ENCODE measurements at places on chromosomes 7 and 10. TPM values are rescaled to one million over a fixed set of nuclear protein-coding genes. Genes with fewer than 3 reads are reported as not detected.

The CALML5 gene
- not detected for total RNA-seq

The RABGEF1 gene
- total RNA-seq = 19.1 TPM

The NANOS1 gene
- 0.72 TPM for total RNA-seq

The PRLHR gene
- not detected for total RNA-seq

The KNDC1 gene
- not detected for total RNA-seq

The PFKFB3 gene
- 22.9 TPM for total RNA-seq

The TUBAL3 gene
- not detected for total RNA-seq

The TMEM229A gene
- total RNA-seq = under 0.01 TPM

The PNLIPRP3 gene
- total RNA-seq = under 0.01 TPM

The PLCE1 gene
- 1.6 TPM for total RNA-seq

The TMEM196 gene
- total RNA-seq = not detected

The OR9A2 gene
- total RNA-seq = not detected

The NUTM2A gene
- total RNA-seq = 1.0 TPM

The TSPAN33 gene
- total RNA-seq = 1.0 TPM

The CREB5 gene
- total RNA-seq = 9.2 TPM

The VWDE gene
- total RNA-seq = 0.13 TPM

The SLC18A3 gene
- not detected for total RNA-seq

The TDRD1 gene
- total RNA-seq = not detected

The CYP2C18 gene
- total RNA-seq = not detected

The ZNF33B gene
- 1.7 TPM for total RNA-seq

The DHTKD1 gene
- total RNA-seq = 17.6 TPM

The NPSR1 gene
- total RNA-seq = not detected

The CPA1 gene
- not detected for total RNA-seq

The NPY4R2 gene
- 0.13 TPM for total RNA-seq

The CCDC172 gene
- total RNA-seq = not detected

The SNX8 gene
- 45.9 TPM for total RNA-seq

The SYNPO2L gene
- total RNA-seq = 0.08 TPM

The PAPOLB gene
- not detected for total RNA-seq

The CYP3A4 gene
- total RNA-seq = not detected

The ZNF138 gene
- total RNA-seq = 4.8 TPM

The FAM25A gene
- total RNA-seq = not detected

The SLC16A9 gene
- 0.91 TPM for total RNA-seq

The PIP gene
- total RNA-seq = not detected

The EN2 gene
- total RNA-seq = not detected

The OPN1SW gene
- not detected for total RNA-seq

The FRMPD2 gene
- total RNA-seq = 0.13 TPM

The IFIT1B gene
- under 0.01 TPM for total RNA-seq

The ADAM22 gene
- 0.52 TPM for total RNA-seq

The GALNT11 gene
- total RNA-seq = 21.3 TPM

Measured in epithelial cell of alveolus of lung (primary cell).